ENCODE measurements at places on chromosomes 7 and 10. TPM values are rescaled to one million over a fixed set of nuclear protein-coding genes. Genes with fewer than 3 reads are reported as not detected.
A peak's percentile ranks its signal among the peaks of the same experiment; 100 is the strongest.

GRCh38 chr10:71085689-71086438 is 126.5 kb upstream of the UNC5B start:
- no peak for DNase-seq

Gene SLC26A3
- total RNA-seq = not detected

Gene PRSS2
- not detected for total RNA-seq

DNA sequence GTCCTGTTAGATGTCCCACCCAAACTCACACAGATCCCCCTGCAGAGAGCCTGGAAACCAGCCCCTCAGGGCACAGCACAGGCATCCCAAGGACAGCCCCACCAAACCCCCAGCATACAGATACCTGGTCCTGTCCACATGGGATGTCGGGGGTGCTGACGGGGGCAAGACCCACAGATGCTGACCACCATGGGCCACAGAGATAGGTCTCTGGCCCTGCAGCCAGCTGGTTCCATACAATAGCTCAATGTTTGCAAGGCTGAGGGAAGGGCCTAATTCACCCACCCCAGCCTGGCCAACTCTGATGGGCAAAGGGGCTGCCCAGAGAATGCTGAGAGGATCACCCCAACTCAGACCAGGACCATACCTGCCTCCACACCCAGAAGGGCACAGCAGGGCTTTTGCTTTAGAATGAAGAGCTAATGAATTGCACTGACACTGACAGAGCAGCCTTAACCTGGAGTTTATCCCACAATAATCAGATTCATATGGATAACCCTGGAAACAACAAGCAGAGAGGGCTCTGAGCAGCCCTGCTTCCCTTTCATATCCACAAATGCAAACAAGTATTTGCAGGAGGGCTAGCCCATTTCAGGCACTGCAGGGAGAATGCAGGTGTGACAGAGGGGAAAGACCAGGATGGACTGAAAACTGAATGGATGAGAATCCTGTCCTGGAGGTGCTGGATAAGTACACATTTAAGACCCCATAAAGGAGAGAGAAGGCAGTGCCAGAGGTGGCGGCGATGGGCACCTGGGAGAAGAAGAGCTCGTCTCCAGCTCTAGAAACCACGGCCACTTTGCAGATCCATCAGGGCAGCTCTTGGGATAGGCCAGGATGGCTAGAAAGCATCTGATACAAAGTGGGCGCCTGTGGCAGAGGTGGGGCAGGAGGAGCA is 126.7 kb downstream of the TNS3 start:
- no peak for DNase-seq

DNA sequence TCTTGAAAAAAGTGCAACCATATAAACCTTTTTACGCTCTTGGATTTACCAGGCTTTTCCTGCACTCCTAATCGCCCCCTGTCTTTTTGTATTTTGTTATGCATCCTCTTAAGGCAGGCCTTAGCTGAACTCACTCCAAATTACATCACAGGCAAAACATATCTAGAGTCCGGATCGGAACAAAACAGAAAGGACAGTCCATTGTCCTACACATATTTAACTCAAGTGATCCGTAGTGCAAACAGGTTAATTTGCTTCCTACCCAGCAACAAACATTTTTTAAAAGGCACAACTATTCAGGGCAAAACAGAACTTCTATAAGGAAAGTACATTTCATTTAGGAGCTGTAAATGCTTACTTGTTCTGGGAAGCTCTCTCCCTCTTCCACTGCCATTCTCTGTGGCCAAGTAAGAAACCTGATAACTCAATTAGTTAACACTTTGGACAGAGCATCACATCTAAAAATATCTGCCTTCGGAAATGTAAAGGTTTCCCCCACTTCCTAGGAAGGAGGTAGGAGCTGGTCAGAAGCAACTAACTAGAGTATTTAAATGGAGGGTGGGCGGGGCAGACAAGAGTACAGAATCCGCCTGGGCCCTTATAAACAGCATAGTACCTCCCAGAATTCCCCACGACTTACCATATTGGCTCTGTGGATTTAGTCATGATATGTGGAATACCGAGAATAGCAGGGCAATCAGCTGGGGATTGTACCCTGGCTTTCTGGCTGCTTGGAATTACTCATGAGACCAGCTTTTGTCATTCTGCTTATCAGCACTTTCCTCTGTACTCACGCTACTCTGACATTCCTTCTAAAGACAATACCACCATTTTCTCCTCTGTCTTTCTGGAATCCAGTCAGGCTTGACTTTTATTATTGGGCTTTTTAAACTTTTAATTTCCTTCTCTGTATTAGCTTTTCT is 89.5 kb downstream of the ANK3 start:
- peak; percentile 19 for DNase-seq

DNA sequence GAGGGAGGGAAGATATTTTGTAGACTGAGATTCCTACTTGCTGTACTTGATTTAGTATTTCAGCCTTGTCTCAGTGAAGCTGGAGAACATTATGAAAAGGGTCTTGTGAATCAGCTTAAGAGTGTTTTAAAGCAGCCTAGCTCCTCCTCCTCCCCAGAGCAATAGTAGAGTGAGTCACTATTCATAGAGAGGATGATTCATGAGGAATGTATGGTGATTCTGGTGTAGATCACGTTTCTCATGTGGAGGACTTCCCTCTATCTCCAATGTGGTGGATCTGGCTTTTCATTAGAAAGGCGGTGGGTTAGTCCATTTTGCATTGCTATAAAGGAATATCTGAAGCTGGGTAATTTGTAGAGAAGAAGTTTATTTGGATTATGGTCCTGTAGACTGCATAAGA is 340.1 kb upstream of the CHRM2 start:
- peak; percentile 26 for DNase-seq

DNA sequence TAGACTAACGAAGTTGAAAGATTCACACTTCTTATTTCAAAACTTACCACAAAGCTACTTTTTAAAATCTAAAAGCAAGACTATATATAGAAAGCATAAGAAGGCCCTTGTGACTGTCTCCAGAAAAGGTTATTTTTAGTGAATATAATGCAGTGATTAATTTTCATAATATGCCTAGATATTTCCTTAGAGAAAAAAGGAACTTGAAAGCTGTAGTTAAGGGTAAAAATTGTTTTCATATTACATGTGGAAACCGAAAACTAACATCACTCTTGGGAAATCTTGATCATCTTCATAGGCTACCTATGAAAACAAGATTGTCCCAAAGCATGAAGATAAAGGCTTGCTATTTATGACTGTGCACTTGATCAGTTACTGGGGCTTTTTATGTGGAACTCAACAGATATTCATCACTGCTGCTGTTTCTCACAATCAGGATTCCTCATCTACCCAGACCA is 223.2 kb downstream of the SH2D4B start:
- no peak for DNase-seq

Gene TNPO3
- total RNA-seq = 50.8 TPM

DNA sequence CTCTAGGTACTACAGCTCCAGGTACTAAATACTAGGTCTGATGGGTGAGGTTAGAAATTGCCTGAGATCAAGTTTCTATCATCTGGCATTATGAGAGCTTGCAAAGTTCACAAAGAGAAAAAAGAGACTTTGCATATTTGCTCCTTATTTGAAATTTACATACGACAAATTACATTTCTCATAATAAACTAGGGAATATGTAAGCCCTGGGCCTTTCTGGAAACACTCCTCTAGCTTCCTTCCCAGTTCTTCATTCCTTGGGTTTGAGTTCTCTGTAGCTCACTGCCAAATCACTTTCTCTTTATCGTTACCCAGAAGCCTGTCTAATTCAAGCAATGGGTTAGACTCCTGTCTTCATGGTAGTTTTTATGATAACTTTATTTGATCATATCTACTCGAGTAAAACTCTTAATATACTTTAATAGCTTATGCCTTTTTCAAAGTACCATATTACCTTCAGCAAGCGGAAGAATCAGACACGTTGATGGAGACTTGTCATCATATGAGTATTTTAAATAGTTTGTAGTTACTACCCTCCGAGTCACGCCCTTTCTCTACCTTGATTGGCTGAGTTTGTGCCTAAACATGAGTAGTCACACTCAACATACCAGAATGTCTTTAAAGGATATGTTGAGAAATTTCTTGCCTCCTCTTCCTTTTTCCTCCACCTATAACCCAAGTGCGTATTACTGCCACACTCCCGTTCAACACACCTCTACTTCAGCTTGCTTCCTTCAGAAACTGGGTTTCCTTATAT is 150.5 kb downstream of the DKK1 start:
- DNase-seq = no peak

- DNase-seq = no peak
These were observed 117.0 kb downstream of the CHCHD3 start for GRCh38 chr7:132964876-132965275.

DNA sequence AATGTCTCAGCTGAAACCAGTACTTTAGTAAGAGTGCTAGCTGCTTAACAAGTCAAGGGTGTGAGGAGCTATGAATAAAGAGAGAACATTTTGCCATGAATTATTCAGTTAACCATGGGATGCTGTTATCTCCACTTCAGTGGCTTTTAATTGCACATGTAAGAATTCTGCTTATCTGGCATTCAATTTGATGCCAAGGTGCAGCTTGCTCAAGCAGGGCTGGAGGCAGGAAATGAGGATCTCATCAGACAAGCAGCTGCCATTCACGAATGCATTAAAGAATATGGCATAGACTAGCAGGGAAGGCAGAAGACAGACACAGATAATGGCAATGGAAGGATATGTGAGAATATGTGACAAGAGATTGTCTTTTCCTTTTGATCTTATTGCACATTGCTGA is 697.8 kb downstream of the NRG3 start:
- no peak for DNase-seq

- DNase-seq = no peak
These were observed 102.4 kb upstream of the SVIL start for GRCh38 chr10:29737074-29737593.

- DNase-seq = no peak
These were observed 1310.8 kb downstream of the XPNPEP1 start for GRCh38 chr10:108612485-108612884.

- DNase-seq = no peak
These were observed 40.8 kb upstream of the STEAP4 start for GRCh38 chr7:88347517-88347916.

- no peak for DNase-seq
These were observed 18.4 kb downstream of the SPOCK2 start for GRCh38 chr10:72069751-72070526.

- no peak for DNase-seq
These were observed 822 bp downstream of the SAMD9L start for GRCh38 chr7:93147363-93147762.

Gene GLCCI1
- 1.6 TPM for total RNA-seq

Gene NRF1
- 7.1 TPM for total RNA-seq

- DNase-seq = no peak
These were observed 26.4 kb downstream of the MYL10 start for GRCh38 chr7:101602484-101603241.

Gene ATOH7
- total RNA-seq = not detected

DNA sequence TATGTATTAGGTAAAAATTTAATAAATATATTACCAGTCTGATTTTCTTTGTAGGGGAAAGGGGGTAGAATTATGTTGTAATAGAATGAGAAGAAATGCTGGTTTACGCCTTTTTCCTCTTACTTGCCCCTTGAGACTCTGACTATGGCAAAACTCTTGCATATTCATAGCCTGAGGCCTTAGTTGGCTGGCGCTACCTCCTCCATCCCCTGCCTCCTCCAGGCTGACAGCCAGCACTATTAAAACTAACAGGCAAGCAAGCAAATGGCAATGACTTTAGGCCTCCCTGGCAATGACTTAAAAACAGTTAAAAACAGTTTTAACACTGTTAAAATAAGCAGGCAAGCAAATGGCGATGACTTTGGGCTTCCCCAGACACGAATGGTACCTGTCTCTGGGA is 14.4 kb downstream of the PKD2L1 start:
- no peak for DNase-seq

Gene CBLL1
- total RNA-seq = 42.3 TPM

- DNase-seq = no peak
These were observed 42.1 kb upstream of the NUB1 start for GRCh38 chr7:151299530-151299929.

GRCh38 chr10:70634011-70634410 is 31.5 kb upstream of the PRF1 start:
- no peak for DNase-seq

Gene GPR146
- total RNA-seq = 0.21 TPM

- DNase-seq = no peak
These were observed 304.9 kb downstream of the TCERG1L start for GRCh38 chr10:131006458-131007256.

GRCh38 chr10:126770809-126771208 is 100.3 kb upstream of the C10orf90 start:
- DNase-seq = no peak

GRCh38 chr7:506921-507622 is 12.6 kb downstream of the PDGFA start:
- DNase-seq = no peak

Gene ANKRD61
- total RNA-seq = not detected

- no peak for DNase-seq
These were observed 41.8 kb downstream of the STK32C start for GRCh38 chr10:132265890-132266496.

Gene TMEM236
- 0.14 TPM for total RNA-seq

Gene NAT16
- not detected for total RNA-seq

DNA sequence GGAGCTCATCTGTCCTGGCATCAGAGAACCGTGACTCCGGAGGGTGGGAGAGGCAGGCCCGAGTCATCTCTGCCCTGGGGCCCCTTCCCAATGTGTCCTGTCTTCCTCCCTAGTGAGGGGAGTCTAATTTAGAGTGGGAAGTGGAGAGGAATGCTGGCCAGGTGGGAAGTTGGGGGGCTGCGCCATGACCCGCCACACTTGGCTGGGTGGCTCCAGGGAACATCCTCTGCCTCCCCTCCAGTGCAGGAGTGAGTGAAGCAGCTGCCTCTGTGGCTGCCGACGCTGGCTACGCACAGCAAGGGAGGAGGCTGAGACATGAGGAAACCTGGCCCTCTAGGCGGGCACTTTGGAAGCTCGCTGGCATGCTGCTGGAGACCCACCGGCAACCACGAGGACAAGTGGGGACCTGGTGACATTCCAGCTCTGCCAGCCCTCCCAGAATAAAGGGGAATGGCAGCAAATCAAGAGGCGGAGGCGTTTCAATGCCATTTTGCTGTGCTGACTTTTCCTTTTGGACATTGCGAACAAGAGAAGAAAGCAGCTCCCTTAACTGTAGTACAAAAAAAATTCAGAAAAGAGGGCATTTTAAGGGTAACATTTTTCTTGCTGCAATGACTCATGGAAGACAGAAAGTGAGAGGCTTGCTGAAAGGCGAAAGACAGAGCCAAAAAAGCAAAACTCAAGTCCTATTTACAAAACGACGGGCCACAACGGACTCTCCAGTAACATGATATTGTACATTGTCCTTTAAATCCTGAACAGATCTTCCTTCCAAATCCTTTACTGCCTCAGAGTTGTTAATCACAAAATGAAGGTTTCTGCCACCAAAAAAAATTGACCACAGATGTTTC is 121.2 kb upstream of the PITRM1 start:
- DNase-seq = no peak

- DNase-seq = no peak
These were observed 38.7 kb downstream of the UBE3C start for GRCh38 chr7:157177333-157177982.

Data from kidney epithelial cell (primary cell).